Fibroblast of the conjunctiva (primary cell): ENCODE measurements at places on chromosomes 6 and 20.

GRCh38 chr6:90097356-90097755, 199.3 kb downstream of the BACH2 start:
- DNase-seq, result no peak

DNA sequence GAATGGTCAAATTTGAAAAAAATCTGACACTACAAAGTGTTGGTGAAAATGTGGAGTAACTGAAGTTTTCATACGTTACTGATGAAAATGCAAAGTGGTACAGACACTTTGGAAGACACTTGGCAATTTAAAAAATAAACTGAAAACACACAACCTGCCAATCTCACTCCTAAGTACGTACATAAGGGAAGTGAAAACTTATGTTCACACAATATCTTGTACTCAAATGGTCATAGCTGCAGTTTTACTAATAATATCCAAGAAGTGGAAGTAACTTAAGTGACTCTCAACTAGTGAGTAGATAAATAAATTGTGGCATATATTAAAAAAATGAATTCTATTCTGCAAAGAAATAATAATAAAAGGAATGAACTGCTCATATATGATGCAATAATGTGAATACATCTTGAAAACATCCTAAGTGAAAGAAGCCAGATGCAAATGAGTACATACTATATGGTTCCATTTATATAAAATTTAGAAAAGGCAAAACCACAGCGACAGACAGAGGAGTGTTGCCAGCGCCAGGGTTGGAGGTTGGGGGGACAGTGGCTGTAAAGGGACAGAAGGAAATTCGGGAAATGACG, 198.2 kb downstream of the ERMARD start:
- no peak for DNase-seq

GRCh38 chr6:24898676-24899075, 37.1 kb downstream of the RIPOR2 start:
- DNase-seq, result no peak

- DNase-seq, result no peak
Observed at GRCh38 chr6:105152880-105153279, 26.9 kb downstream of the POPDC3 start.

DNA sequence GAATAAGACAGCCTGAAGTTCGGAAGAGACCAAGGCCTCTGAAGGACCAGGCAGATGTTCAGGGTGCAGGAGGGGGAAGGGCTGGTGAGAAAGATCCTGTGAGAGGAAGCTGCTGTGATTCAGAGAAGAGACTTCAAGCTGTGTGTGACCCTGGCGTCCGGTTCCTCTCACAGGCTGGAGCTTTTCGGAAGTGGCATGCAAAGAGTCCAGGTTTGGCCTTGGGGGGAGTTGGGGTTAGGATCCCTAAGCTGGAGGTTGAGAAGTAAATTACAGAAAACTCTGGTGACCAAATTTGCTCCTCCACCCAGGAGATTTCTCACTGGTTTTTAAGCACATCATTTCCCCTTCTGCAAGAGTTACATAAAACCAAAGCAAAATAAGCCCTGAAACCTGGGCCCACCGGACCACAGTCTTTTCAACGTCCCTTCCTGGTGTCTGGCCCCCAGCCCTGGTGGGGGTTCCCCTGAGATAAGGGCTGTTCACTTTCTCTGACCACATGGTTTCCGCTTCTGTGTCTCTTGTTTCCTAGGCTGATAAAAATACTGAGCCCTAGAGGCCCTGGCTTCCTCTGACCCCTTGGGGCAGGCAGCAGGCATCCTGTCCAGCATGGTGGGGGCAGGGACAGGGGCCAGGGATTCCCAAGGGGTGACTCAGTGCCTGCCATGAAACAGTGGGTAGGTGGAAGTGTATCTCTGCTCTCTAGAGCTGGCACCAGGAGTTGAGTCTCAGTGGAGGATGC, 12.0 kb upstream of the LTA start:
- no peak for DNase-seq

DNA sequence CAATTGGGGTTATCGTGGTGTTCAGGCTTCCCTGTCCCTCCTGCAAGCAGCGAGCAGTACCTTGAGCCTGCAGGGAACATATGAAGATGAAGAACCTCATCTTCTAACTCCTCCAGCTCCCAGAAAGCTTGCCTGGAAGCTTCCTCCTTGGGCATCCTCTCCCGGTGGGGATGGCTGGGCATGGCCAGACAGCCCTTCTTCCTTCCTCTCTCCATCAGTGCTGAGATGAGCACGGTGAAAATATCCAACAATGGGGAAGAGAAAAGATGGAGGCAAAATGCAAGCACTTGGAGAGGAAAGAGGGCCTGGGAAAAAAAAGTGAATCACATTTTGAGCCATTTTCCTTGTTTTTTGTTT, 107.7 kb upstream of the FOXA2 start:
- no peak for DNase-seq

DNA sequence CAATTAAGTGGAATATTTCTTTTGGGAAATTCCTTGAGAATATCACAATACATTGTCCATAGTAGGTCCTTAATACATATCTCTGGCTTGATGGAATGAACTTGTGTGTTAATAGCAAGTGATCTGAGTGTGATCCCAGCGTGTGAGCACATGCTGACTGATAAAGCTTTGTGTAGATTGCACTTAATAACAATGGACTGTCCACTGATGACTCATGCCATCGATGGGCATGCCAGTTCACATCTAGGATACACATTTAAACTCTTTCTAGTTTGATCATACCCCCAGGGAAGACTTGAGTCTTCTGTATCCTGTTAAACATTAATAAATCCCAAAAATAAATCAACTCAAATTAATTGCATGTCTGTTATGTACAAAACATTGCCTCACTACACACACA, 454.3 kb upstream of the SPTLC3 start:
- no peak for DNase-seq

- DNase-seq, result no peak
Observed at GRCh38 chr6:111598181-111598580, 7.5 kb downstream of the TRAF3IP2 start.

DNA sequence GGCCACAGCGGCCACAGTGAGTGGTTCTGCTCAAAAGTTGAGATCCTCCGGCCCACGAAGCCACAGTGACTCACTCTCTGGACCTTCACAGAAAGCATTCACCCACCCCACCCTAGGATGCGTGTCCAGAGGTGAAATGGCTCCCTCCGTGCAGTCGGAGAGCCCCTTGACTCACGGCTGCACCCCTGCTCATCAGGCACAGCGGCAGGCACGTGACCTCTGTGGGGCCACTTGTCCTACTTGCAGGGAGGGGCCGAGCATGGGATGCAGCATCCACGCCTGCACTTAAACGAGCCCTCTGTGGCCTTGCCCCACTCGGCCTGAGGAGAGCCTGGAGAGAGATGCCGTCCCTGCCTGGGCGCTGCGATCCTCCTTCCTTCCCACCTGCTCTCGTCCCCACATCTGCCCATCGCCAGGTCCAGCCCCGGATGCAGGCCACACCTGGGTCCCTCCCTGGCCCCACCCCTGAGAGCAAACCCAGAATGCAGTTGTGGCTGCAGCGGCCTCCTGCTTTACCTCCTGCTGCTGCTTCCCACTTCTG, 28.7 kb downstream of the NTSR1 start:
- DNase-seq, result no peak

DNA sequence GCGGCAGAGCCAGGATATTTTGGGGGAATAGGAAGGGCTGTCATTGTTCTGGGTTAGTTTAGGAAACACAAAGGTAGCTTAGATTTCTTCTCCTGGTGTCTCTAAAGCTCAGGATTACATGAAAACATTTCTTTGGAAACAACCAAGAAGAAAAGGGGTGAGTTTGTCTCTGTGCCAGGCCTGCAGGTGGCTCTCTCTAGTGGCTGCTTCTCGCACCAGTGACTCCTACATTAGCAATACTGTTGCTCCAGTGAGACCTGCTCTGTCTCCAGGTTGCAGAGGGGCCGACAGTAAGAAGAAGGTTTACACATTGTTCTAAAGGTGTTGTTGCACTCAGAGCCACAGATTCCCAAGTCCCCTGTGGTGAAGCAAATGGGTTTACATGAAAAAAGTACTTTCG, 104.6 kb upstream of the GLP1R start:
- DNase-seq, result no peak

GRCh38 chr6:100879317-100879716, 1.8 kb downstream of the ASCC3 start:
- no peak for DNase-seq

- no peak for DNase-seq
Observed at GRCh38 chr6:168628176-168628553, 187.2 kb downstream of the SMOC2 start.

GRCh38 chr20:227439-228105, 514 bp downstream of the DEFB129 start:
- no peak for DNase-seq

- no peak for DNase-seq
Observed at GRCh38 chr6:136826216-136826615, 3.8 kb downstream of the PEX7 start.

DNA sequence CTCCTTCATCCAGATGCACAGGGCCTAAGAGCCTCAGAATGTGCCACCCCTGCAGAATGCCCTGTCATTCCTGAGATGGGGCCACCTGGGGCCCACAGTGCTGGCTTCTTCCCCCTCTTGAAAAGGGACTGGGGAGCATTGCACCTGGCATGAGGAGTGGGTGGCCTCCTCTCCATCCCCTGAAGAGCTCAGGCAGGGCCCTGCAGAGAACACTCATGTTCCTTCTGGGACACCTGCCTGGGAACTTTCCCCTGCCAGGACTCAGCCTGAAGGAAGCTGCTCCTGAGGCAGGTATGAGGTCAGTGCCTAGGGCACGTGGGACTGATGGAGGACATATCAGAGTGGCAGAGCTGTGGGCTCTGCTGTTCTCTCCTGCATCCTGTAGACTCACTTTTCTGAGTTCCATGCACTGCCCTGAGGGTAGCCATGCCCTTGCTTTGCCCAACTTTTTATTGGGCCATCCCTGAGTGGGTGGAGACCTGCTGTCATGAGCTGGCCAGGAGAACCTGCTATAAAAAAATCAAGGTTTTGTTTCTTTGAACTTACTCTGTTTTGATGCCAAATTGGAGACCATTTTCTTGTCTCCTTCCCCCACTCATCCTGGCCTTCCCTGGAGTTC, 19.5 kb downstream of the CCDC167 start:
- no peak for DNase-seq

GRCh38 chr6:1197309-1197708, 114.6 kb upstream of the FOXQ1 start:
- DNase-seq, result no peak

- no peak for DNase-seq
Observed at GRCh38 chr6:45959534-45960145, 56.0 kb downstream of the CLIC5 start.

- DNase-seq, result peak; percentile 61
Observed at GRCh38 chr20:11891776-11892545, 25.7 kb upstream of the BTBD3 start.

- DNase-seq, result no peak
Observed at GRCh38 chr20:36862857-36863668, 12.9 kb upstream of the TLDC2 start.

DNA sequence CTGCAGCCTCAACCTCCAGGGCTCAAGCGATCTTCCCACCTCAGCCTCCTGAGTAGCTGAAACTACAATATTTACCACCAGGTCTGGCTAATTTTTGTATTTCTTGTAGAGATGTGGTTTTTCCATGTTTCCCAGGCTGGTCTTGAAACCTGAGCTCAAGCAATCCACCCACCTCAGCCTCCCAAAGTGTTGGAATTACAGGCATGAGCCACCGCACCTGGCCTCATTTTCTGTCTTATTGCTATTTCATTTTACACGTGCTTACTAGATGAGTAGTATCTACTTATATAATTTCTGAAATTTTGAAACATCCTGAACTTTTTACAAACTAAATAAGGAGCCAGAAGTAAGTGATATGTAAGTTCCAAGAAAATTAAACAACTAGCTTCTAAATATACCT, 34.6 kb downstream of the CLIC5 start:
- DNase-seq, result no peak

- DNase-seq, result peak; percentile 91
Observed at GRCh38 chr6:140051521-140052512, 677.4 kb upstream of the CITED2 start.

- no peak for DNase-seq
Observed at GRCh38 chr20:62776692-62777527, 19.4 kb upstream of the MRGBP start.

DNA sequence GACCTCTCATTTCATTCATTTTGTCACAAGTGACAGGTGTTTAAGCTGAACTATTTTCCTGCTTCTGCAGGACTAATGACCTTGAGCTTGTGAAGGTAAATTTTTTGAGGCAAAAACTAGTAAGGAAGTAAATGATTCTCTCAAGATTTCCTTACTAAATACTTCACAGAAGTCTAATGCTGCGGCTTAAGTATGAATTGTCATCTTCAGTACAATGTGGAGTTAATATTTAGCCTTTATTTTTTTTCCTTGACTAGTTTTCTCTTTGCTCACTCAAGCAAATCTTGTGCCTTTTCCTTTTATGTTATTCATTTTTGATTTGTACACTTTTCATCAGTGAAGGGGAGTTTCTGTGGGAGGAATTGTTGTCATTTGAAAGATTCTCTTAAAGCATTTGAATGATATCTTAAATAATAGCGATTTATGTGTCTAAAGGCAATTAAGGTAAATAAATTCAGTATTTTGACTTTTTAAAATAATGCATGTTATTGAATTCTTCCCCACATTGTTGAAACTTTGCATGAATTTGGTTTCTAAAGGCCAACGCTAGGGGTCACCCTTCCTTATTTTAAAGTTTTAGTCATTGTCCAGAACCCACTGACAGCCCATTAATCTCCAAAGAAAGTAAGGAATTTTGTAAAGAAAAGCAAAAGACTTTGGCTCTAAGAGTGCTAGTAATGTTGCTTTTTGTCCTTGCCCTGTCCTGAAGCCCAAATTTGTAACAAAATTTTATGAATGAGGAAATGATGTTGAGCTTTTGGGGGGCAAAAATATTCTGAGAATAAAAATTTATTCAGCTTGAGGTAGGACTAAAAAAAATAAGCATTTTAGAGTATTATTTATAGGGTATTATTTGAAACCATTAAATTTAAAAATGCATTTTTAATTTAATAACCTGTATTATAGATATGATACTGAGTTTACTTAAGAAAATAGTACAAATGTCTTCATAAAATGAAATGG, 157.4 kb upstream of the LAMA2 start:
- DNase-seq, result peak; percentile 16

DNA sequence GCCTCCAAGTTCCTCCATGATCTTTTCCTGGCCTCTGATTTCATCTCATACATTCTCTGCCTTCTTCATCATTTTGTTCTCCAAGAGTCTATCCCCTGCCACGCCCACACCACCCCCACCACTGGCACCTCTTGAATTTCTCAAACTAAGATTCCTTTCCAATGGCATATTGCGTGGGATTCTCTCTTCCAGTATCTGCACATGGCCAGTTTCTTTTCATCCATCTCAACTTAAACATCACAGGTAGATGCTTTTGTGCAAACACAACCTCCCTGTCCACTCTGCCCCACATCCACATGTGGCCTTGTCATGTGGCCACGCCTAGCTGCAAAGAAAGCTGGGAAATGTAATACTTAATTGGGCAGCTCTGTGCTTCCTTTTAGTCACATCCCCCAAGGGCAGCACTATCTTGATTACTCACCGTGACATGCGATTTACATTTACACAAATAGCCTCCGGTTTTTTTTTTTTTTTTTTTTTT, 33.4 kb upstream of the ZMYND8 start:
- peak; percentile 53 for DNase-seq
